ENCODE measurements at places on chromosomes 5 and 9.

- no peak for DNase-seq
These were observed 222.4 kb downstream of the CTNND2 start for GRCh38 chr5:11681796-11682195.

DNA sequence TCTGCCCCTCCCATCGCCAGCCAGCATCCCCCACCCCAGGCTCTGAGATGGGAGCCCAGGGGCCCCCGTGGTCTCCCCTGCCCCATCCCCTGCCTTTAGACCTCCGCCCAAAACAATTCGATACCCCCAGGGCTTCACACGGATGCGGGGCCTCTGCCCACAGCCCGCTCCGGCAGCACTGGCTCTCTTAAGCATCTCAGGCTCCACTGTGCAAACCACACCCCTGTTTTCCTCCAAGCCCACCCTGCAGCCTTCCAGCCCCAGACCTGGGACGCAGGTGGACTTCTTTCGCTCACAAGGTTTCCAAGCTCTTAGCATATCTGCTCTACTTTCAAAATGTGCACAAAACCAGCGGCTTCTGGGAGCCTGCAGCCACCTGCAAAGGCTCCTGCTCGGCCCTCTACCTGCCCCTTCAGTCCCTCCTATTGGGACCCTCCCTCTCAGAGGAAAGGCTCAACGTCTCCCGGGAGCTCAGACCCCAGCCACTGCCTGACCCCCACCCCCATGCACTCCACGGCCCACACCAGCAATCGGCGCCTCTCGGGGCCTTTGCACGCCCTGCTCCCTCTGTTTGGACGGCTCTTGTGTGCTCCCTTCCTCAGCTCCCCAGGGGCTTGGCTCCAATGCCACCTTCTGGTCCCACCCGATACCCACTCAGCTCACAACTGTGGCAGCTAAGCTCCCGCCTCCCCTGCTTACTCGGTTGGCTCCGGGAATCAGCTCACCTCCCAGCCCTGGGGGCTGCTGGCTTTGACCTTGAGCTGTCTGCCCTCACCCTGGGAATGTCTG, 918 bp upstream of the SLC9A3 start:
- no peak for DNase-seq

DNA sequence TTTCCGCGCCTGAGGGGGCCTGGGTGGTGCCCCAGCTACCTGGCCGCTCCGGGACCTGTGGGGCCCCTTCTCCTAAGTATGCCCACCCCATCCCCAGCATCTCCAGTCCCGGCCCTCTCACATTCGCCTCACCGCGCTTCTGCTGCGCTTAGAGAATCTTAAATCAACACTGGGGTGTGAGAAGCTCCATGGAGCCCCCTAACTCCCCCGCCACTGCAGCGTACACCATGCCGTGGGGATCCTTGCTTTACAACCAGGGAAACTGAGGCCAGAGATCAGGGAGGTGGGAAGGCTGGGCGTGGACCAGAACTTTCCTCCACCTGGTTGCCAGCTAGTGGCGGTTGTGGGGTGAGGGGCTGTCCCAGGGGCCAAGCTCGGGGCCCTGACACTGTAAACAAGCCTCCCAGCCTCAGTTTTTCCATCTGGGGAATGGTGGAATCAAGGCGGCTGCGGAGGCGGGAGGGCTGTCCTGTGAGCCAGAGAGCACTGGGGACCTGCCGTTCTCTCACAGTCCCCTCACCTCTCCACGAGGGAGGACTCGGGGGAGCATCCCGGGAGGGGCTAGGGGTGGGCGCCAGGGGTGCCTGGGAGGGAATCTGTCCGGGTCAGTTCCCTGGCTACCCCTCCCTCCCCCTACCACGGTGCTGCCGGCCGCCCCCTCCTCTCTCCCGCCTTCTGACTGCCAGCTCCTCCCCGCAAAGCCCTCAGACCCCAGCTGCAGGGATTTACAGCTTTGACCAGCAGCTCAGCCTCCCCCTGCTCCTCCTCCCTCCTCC, 161.2 kb downstream of the C9orf50 start:
- no peak for DNase-seq

GRCh38 chr5:79955356-79955895, 35.6 kb downstream of the MTX3 start:
- no peak for DNase-seq

GRCh38 chr5:64569858-64570257, 64.0 kb downstream of the RGS7BP start:
- no peak for DNase-seq

DNA sequence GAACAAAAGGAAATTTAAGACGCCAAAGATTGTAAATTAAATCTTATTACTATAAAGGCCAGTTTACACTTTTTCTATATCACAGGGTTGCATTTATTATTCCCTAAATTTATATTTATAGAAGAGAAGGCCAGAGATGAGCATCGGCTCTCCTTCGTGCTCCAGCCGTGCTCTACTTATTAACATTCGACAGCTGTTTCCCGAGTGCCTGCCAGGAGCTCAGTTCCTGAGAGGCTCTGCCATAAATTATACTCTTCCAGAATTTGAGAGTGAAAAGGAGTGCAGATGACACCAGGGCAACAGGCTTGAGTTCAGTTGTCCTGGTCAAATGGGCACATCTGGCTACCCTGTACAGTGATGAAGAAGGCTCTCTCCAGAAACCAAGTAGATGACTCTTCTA, 70.1 kb downstream of the PCSK5 start:
- no peak for DNase-seq

GRCh38 chr9:32939576-32939975, 61.9 kb downstream of the APTX start:
- no peak for DNase-seq

- no peak for DNase-seq
These were observed 871.4 kb upstream of the CDH10 start for GRCh38 chr5:25516141-25516540.

DNA sequence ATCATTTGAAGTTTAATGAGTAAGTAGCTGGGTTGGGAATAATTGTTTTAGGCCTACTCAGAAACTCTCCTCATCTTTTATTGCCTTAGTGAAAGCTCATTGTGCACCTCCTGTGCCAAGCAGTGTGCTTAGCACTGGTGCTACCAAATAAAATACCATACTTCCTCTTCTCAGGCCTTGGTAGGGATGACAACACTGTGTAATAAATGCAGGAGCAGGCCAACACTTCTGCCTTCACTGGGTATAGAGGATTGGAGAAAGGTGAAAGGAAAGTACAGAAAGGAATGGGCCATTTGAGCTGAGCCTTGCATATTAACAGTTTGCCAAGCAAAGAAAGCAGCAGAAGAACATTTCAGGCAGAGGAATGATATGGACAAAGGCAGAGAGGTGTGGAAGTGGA, 285.7 kb downstream of the NR3C1 start:
- DNase-seq = no peak

GRCh38 chr9:134251296-134252069, 74.8 kb upstream of the RXRA start:
- no peak for DNase-seq

DNA sequence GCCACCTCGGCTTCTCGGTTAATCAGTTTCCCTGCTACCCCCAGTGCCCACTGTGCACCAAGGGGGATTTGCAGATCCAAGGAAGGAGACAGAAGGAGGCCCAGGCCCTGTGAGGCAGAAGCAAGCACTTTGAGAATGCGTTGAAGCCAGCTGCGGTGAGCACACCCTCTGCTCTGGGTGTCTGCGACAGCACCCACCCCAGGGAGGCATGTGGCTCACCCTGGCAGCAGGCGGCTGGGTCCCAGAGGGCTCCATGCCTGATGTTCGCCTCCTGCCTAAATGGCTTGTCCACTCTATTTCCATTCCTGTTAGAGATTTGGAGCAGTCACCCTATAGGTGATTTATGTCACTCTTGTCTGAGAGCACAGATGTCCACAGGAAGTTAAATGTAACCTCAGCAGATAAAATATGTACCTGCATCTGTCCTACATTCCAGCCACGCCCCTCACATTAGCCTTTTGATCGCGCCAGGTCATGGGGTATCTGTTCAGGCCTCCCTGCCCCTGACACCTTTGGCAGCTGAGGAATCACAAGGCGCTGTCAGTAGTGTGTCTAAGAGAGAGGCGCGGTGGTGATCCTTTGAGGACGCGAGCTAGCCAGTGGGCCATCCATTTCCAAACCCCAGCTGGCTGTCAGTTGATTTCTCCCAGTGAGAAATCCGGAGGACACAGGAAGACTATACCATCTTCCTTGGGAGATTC, 28.1 kb downstream of the PTGES2 start:
- no peak for DNase-seq

DNA sequence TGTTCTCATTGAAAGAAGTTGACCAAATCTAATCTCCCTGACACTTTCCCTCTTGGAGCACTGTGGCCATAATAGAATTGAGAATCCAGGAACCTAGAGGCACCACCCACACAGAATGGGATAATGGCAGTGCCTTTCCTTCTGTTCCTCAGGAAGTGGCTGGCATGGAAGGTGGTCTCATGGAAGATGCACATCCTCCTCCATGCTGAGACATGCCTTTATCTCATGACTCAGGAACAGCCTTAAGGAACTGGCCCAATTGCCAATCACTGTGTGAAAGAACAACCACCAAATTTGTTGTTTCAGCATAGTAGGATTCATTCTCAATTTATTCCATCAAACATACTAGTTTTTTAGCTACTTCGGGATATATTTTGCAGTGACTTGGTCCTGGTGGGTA, 137.5 kb upstream of the RASGRF2 start:
- DNase-seq = no peak

- no peak for DNase-seq
These were observed 2.5 kb upstream of the ABO start for GRCh38 chr9:133277467-133277866.

DNA sequence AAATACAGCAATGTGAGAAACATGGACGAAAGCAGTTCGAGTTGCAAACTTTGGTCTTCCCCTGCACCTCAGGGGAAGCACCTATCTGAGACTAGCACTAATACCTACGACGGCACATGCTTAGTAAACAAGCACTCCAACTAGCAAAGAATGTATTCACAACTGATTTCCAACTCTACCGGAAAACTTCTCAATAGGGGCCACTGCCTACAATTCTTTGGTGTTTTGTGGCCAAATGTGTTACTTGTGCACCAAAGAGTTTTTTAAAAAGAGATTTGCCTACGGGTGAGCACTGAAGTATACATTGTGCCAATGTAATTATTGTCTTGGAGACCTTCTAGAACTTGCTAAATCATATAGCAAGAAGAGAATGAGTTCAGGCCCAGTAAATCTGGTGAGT, 12.2 kb downstream of the ENC1 start:
- no peak for DNase-seq

GRCh38 chr9:107727086-107727780, 237.7 kb upstream of the KLF4 start:
- DNase-seq = no peak

DNA sequence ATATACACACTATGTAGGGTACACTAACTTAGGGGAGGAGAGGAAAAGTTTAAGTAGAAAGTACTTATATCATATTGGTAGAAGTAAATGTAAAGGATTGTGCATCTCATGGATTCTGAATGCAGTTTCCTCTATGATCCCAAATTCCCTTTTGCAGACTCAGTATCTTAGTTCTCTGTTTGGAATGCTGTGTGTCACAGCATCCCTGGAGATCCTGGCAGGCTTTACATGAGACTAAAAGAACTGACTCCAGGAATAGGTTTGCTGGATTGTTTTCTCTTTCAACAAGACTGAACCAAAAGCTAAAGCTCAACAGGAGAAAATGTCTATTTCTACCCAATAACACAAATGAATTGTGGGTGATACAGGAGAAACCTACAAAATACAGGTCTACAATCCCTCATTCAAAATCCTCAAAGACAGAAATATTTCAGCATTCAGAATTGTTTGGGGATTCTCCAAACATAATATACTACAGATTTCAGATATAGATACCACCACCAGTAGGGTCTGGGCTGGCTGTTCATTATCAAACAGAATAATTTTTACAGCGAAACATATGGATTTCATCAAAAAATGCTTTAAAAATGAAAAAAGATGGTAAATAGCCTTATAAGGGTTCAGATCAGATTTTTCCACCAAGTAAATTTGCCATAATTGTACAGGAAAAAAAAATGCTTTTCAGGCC, 324.7 kb upstream of the GRAMD2B start:
- peak; percentile 73 for DNase-seq

- DNase-seq = no peak
These were observed 102.0 kb upstream of the BOD1 start for GRCh38 chr5:173718469-173718868.

GRCh38 chr5:139849942-139850341, 54.3 kb downstream of the PSD2 start:
- no peak for DNase-seq

DNA sequence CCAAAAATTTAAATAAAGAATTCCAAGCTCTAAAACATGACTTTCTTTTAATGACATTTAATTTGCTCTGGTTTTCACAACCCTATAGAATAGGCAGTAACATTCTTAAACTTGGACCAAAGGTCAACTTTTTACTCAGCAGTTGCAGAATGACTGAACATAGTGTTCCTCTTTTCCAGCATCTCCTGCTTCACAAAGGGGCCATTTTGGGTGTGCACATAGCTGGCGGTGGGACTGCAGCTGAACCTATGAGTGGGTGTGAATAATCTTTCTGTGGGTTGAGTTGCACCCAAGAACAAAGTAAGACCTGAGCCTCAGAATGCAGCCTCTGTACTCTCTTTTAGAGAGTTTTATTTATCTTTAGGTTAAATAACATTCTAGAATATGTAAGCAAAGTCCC, 96.9 kb upstream of the HAPLN1 start:
- no peak for DNase-seq

DNA sequence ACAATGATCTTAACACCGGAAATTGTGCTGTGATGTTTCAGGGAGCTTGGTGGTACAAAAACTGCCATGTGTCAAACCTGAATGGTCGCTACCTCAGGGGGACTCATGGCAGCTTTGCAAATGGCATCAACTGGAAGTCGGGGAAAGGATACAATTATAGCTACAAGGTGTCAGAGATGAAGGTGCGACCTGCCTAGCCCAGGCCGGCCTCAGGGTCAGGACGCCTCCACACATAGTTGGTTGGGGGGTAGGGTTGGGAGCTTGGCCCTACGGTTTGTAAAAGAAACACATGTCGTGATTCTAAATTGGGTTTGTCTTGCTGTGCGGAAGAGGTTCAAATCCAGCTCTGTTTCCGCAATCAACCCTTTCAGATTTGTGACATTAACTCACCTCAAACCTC, 6.6 kb downstream of the FCN2 start:
- no peak for DNase-seq

- DNase-seq = no peak
These were observed 127.1 kb downstream of the TRIO start for GRCh38 chr5:14270209-14270702.

GRCh38 chr5:107502676-107503060, 168.1 kb downstream of the EFNA5 start:
- no peak for DNase-seq

DNA sequence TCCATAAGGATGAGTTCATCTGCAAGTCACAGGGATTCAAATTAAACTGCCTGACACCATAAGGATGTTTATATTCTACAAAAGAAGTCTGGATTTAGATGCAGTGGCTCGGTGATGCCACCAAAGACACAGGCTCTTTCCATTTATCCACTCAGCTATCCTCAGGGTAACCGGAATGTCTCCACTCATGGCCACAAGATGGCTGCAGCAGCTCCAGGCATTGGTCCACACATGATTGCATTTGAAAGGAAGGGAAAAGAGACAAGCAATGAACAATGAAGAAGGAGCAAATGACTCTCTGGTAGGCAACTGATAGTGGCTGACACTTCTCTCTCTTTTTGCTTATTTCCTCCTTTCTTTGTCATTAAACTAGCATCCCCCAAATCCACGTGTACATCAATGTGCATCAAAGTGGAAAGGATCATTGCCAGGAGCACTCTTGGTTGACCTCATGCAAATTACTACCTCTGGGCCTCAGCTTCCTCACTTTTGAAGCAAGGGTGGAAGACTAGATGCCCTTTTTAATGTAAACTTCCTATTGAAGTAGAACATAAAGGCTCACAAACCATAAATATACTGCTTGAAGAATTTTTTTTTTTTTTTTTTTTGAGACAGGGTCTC, 7.2 kb upstream of the SNX30 start:
- DNase-seq = no peak

- DNase-seq = no peak
These were observed 42.9 kb upstream of the HAND1 start for GRCh38 chr5:154520861-154521453.

All from smooth muscle cell of the brain vasculature (primary cell).